ENCODE measurements at places on chromosomes 13 and 19.

GRCh38 chr19:2540646-2541454 lies 64.9 kb downstream of the GADD45B start:
- DNase-seq, result peak; percentile 67

DNA sequence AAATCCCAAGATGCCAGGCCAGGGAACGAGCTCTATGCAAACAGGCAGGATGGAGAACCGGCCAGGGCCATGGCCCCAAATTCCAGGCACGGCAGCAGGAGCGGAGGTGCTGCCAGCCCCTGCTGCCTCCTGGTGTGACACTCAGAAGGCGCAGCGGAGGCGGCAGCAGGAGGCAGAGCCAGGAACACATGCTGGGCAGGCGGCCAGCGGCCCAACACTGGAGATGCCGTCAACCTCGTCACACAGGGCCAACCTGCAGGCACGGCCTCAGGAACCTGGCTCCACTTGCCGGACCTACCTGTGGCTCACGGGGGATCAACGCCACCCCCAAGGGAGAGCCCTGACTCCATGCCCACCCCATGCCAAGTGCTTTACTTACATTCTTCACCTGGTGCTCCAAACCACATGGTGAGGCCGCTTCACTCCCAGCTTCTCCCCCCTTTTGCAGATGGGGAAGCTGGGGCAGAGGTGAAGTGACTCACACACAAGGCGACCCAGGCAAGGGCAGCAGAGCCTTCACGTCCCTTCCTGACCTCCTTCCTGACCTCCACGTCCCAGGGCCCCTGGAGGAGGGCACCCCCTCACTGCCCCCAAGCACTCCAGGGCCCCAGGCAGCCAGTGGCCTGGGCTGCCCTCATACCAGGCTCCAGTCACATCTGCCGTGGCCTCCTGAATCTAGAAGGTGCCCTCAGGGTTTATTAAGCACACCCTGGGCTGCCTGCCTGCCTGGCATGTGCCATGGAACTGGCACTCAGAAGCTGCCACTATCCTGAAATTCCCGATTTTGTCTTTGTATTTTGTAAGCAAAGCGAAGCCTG lies 43.5 kb downstream of the GGACT start:
- no peak for DNase-seq

DNA sequence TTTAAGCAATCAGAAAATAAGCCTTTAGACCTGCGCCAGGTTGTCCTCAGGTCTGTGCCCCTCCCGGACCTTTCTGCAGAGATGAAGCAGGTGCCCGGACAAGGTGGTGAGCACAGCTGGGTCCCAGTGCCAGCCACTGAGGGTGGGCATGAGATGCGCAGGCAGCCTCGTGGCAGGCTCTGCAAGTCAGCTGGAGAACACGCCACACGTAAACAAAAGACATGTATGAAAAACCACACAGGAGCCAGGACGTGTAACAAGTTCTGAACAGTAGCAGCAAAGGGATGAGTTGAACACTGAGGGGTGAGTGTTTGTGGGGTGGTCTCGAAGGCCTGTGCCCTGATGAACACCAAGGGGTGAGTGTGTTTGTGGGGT lies 68.8 kb upstream of the MCF2L start:
- DNase-seq, result no peak

- DNase-seq, result no peak
Measured at GRCh38 chr19:55563261-55563690, 17.4 kb downstream of the ZNF579 start.

DNA sequence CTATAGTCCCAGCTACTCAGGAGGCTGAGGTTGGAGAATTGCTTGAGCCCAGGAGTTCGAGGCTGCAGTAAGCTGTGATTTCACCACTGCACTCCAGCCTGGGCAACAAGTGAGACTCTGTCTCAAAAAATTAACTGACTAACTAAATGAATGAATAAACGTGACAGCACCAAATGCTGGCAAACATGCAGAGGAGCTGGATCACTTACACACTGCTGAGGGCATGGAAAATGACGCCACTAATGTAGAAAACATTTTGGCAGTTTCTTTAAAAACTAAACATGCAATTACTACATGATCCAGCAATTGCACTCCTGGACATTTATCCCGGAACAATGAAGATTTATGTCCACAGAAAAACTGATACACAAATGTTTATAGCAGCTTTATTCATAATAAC lies 31.3 kb upstream of the GTF3A start:
- DNase-seq, result no peak

DNA sequence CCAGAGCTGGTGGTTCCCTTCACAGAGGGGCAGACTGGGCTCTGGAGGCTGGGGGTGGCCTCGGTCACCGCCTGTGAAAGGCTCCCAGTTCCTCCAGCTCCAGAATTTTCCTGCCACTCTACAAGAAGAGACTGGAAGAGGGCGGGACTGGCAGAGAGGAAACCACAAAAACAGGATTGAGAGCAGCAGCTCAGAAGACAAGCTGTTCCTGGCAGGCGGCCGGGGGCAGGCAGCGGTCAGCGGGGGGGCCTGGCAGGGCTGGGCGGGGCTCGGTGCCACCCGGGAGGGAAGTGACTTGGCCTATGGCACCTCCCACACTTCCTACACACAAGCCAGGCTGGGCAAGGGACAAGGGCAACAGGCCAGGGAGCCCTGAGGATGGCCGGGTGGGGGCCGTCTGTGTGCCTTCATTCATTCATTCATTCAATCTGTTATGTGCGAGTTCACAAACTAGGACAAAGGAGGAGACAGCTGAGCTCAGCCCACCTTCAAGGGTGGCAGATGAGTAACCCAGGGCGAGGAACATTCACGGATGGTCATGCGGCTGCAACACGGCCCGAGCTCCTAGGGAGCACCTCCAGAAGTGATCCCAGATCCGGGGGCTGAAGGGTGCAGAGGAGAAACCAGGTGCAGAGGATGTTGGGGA lies 16.9 kb upstream of the BTBD2 start:
- no peak for DNase-seq

DNA sequence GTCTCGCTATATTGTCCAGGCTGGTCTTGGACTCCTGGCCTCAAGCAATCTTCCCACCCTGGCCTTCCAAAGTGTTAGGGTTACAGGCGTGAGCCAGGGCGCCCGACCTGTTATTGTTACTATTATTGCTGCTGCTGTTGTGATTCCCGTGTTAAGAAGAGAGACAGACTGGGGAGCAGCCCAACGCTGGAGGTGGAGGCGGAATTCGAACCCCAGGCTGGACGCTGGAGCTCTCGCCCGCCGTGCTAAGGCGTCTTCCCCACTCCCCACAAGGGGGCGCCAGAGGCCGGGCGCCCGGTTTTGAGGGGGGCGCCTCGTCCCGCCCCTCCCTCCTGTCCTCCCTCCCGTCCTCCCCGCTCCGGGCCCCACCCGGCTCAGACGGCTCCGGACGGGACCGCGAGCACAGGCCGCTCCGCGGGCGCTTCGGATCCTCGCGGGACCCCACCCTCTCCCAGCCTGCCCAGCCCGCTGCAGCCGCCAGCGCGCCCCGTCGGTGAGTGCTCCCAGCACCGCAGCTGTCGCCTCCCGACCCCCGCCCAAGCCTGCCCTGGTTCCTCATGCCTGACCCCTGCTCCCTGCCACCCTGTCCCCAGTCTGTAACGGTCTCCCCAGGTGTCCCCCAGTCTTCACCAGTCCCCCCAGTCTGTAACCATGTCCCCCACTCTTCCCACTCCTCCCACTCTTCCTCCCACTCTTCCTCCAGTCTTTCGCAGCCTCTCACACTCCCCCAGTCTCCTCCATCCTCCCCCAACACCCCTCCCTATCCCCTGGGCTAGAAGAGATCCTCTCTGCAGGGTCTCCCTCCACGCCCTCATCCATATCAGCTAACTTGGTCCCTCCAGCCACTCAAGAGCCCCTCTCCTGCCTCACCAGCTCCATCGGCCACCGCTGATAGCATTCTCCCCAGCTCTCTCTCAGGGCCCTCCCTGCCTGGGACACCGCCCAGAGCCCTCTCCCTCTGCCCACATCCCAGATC lies at the start of gene EHD2:
Gene EHD2 (plus strand): TSS at position 377 of the 976 bp plus-strand sequence. CDS start 3,191 bp downstream, outside the sequence.
- DNase-seq, result no peak

GRCh38 chr13:76637641-76638141 lies 248.5 kb downstream of the KCTD12 start:
- no peak for DNase-seq

DNA sequence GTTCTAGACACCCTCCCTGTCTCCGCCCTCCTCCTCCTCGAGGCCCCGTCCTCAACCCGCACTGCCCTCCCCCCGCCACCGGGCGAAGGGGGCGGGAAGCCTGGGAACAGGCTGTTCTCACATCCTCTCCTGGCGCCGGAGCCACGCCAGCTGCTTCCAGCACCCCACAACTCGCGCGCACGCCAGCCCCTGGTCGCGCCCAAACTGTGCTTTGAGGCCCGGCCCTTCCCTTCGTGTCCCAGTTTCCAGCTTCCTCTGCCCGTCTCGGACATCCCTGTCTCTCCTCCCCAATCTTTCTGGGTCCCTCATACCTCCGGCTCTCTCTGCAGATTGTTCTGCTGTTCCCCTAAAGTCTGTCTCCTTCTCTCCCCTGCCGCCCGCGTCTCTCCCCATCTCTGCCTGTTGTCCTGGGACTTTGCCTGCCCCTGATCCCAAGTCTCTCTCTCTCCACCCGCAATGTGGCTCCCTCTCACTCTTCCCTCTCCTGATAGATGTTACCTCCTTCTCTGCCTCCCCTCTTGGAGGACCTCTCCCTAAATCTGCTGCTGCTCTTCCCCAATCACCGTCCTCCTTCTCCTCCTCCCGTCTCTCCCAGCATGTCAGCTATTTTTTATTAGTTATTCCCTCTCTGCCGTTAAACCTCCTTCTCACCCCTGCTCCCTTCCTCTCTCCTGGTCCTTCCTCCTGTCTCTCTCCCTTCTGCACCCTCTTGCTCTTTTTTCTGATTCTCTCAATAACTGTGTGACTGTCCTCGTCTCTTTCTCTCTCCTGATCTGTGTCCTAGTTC lies 14.2 kb downstream of the DPF1 start:
- DNase-seq, result peak; percentile 75

GRCh38 chr19:47755762-47756626 lies 10.6 kb downstream of the NOP53 start:
- no peak for DNase-seq

GRCh38 chr19:38838208-38838985 lies 6.8 kb upstream of the ECH1 start:
- DNase-seq, result no peak

DNA sequence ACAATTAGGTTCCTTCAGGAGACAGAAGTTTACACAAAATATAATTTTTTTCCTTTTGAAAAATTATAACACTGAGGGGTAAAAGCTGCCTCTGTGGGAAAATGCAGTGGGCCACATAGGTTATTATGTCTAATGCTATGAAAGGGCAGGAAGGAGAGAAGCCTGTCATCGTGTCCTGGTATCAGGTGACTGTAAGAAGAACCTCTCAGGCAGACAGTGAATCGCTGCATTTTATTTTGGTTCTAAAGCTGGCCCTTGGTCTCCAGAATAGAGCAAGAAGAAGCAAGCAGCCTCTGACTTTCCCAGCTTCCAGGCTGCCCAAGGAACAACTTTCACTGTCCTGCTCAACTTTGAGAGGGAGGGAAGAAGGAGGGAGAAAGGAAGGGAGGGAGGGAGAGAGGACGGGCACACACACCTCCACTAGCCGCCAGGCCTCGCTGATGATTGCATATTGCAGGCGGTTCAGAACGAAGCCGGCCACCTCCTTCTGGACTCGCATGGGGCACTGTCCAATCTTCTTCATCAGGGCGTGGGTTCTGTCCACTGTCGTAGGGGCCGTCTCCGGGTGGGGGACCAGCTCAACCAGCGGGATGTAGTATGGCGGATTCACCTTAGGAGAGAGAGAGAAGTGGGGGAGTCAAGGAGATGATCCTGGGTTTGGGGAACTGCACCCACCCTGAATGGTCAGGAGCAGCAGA lies 93.8 kb downstream of the CRYL1 start:
- DNase-seq, result no peak

DNA sequence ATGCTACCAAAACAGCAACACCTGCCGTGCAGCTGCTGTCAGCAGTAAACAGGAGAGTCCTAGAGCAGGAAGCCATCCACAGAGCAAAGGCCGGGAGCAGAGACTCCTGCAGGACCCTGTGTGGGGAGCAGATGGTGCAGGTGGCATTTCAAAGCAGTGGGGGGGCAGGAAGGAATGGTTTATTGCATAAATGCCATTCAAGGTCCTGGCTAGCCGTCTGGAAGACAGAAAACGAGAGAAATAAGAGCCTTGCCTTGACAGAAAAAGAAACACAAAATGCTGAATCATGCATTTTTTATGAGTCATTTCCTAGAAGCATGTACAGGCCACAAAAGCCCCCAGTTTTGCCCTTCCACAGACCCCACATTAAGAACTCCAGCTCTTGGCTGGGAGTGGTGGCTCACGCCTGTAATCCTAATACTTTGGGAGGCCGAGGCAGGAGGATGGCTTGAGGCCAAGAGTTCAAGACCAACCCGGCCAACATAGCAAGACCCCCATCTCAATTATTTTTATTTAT lies 5.4 kb downstream of the RSPH6A start:
- DNase-seq, result no peak

DNA sequence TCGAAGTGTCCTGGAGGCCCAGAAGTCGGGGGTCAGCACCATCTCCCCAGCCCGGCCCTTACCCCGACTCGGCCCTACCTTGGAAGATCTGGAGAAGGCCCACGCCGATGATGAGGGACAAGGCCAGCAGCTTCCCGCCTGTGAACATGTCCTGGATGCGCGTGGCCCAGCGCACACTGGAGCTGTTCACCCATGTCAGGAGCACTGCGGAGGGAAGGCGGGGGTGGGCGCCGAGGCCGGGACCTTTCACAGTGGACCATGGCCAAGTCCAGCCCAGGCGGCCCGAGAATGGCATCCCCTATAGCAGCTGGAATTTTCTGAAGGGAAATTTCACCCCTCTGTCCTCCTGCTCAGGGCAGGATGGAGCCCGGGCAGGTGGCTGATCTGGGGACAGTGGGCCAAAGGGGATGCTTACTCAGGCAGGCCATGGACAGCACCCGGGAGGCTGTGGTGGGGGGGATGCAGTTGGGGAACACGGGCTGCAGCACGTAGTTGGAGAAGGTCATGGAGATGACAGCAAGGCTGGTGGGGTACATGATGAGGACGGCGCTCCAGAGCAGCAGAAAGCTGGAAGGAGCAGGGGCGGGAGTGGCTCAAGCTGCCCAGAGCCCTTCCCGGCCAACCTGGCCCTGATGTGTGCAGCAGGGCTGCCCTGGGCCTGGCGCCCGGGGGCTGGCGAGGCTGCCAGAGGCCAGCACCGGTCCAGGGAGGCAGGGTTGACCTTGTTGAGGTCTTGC lies 13.0 kb downstream of the SLC7A10 start:
- no peak for DNase-seq

GRCh38 chr19:11447347-11448262 lies 12.2 kb downstream of the PRKCSH start:
- DNase-seq, result no peak

- DNase-seq, result peak; percentile 86
Measured at GRCh38 chr19:35247526-35248309, 1.1 kb upstream of the LSR start.

- DNase-seq, result no peak
Measured at GRCh38 chr19:1577090-1577928, 9.2 kb upstream of the MEX3D start.

GRCh38 chr13:100581504-100581903 lies 7.1 kb downstream of the GGACT start:
- no peak for DNase-seq

DNA sequence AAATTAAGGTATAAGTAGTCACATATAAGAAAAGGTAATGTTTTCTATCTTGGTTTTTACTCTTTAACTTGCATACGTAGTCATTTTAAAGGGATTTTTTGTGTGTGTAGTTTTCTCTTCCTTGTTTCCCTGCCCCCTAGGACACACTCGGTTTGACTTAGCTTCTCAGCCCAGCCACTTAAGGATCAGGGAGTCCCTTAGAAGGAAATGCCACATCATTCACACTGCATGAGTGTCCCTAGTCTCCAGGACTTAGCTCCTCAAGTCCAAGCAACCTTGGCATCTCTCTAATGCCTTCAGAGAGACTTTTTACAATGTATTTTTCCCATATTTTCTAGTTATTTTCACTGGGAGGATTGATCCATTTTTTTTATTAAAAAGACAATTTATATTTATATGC lies 1407.7 kb downstream of the EFNB2 start:
- DNase-seq, result no peak

Measured in 8988T (cell line).